Choroid plexus epithelial cell (primary cell): ENCODE measurements at places on chromosomes 4 and X.

DNA sequence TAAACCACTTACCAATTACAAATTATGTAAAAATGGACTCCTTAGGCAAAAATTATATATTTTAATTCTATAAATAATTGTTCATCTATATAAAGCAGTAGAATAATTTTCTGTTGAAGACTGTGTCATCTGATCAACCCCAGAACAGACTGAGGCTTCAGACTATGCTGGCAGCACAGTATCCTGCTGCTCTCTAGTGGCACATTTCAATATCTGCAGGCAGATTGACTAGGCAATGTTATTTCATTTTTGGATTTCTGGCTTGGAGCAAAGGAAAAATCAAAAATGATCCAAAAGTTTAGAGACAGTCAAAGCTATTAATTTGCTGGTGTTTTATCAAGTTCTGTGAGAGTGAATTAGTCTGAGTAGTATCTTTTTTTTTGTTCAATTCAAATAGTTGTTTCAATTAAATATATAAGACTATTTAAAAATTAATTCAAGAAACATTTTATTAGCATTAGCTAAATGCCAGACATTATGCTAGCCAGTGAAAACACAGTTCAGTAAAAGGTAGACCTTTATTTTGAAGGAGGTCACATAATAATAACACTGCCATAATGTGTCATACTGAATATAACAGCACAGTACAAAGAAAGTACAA lies 21.3 kb upstream of the SULT1E1 start:
- DNase-seq = peak; percentile 86

GRCh38 chr4:169418846-169419245 lies 148.1 kb upstream of the SH3RF1 start:
- peak; percentile 18 for DNase-seq

GRCh38 chr4:152828122-152828521 lies 48.4 kb downstream of the ARFIP1 start:
- peak; percentile 6 for DNase-seq

DNA sequence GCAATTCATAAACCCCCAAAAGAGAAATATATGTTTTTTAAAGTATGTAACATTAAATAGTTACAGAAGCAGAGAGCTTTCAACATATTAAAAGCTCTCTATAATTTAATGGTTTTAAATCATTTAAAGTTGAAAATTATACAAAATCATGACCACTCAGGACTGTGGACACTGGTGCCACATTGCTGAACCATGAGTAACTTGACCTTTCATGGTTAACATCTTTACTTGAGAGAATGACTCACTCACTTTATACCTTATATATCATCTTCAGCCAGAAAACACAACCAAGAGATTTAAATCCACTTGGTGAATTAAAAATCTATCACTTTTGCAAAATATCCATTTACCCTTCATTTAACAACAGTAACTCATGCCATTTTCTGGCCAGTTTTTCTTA lies 584.3 kb upstream of the SMIM31 start:
- DNase-seq = peak; percentile 57

- DNase-seq = no peak
Measured at GRCh38 chr4:6938237-6938636, 28.6 kb downstream of the TBC1D14 start.

- no peak for DNase-seq
Measured at GRCh38 chr4:154858166-154858565, 77.1 kb downstream of the RBM46 start.

GRCh38 chrX:9903146-9903545 lies 64.0 kb upstream of the CLDN34 start:
- DNase-seq = no peak

GRCh38 chr4:149306537-149306936 lies 509.1 kb downstream of the IQCM start:
- no peak for DNase-seq
